ENCODE measurements at places on chromosomes 11 and 22.

DNA sequence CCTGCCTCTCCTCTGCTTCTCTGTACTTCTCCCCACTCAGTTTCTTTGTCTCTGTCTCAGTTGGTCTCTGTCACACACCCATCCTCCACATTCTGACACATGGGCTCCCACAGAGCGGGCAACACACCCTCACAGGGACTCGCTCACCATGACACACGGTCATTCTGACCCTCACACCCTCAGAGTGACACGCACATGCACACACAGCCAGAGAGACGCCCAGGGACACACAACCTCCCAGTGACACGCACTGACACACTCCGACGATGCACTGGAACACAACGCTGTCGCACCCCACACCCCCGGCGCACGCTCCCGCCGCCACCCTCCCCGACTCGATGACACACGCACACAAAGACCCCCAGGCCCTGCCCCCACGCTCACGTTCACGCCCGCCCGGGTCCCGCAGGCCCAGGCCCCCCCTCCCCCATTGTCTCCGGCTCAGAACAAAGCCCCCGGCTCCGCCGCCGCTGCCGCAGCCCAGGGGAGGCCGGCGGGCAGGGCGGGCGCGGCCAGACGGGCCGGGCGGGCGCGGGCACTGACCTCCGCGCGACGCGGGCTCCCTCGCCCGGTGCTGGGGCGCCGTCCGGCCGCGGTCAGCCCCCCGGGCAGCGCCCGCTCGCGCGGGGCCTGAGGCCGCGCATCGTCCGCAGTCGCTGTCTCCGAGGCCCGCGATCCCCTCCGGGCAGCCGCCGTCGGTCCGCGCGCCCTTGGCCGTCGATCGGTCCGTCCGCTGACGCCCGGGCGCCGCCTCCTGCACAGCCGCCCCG lies 404 bp downstream of the DCHS1 start:
- no peak for DNase-seq

DNA sequence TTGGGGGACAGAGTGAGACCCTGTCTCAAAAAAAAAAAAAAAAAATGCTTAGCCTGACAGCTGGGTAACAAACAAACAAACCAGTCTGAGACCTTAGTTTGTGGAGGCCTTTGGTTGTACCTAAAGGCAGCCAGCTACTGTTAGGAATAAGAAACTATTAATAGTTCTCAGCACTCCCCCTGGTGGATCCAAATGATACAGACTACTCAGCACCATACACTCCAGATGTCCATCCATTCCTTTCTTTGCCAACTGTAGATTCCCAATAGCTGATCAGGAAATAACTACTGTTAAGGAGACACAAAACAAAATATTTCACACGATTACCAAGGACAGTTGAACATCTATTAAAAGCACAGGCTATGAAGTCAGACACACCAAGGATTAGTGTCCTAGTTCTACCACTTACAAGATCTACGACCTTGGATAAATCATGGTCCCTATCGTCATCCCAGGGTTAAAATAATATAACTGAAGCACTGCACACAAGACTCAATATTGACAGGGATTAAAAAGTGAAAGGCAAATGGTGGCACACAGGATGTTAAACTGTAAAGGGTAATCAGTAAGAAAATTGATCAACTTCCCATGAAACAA lies 17.2 kb downstream of the CLDN25 start:
- DNase-seq, result peak; percentile 13

GRCh38 chr11:40716344-40717130 lies 742.9 kb downstream of the LRRC4C start:
- DNase-seq, result no peak

GRCh38 chr11:94885581-94885980 lies 87.8 kb downstream of the CWC15 start:
- no peak for DNase-seq

GRCh38 chr11:59552844-59553243 lies 41.5 kb downstream of the OR4D9 start:
- no peak for DNase-seq

DNA sequence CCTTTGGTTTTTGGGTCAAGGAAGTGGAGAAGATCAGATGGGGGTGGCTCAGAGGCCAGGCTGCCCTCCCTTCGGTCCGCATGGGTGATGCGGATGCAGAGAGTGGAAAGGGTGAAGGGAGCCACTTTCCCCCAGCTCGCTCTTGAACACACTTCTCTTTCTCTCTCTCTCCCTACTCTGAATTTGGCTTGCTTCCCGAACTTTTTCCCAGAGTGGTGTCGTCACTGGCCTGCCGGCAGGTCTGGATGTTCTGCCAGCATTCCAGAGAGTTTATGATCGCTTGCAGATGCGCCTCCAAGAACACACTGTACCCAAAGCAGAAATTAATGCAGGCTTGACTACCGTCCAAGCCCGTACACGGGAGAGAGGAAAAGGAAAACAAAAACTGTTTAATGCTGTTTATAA lies 103.2 kb downstream of the ZBTB16 start:
- DNase-seq, result no peak

DNA sequence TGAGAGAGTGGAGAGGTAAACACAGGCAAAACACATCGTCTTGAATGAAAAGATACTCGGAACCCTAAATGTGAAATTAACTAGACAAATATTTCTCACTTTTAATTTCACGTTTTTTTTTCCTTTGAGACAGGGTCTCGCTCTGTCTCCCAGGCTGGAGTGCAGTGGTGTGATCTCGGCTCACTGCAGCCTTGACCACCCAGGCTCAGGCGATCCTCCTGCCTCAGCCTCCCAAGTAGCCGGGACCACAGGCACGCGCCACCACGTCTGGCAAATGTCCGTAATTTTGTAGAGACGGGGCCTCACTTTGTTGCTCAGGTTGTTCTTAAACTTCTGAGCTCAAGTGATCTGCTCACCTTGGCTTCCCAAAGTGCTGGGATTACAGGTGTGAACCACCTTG lies 7.4 kb upstream of the SHANK3 start:
- DNase-seq, result no peak

DNA sequence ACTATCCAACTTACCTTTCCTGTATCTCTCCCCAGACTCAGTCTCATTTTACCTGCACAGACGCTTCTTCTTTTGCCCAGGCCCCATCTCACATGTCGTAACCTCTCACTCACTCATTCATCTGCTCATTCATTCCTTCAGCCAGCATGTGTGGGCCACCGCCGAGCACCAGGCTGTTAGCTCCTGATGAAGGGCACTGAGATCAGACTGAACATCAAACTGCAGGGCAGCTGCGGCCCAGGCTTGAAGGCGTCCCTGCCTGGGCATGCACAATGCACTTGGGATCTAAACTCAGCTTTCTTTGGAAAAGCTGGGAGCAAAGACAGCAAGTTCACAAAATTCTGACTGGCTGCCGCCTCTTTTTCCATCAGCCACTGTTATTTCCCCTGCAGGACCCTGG lies 1456.3 kb downstream of the BRD1 start:
- no peak for DNase-seq

- no peak for DNase-seq
Observed at GRCh38 chr11:67283481-67283963, 5.6 kb upstream of the ANKRD13D start.

Data from neural crest cell (in vitro differentiated cells).